Transverse colon (tissue), 4 donors: ENCODE measurements at places on chromosomes 3 and 15.

GRCh38 chr3:40973141-40973540, 226.2 kb upstream of the CTNNB1 start:
- no peak for DNase-seq
- no peak overlapping the region for H3K27ac ChIP-seq
- H3K27me3 ChIP-seq: no peaks in the 10 kb centered on the region
- H3K36me3 ChIP-seq: no peaks in the 10 kb centered on the region
- peaks cover 20% of the 10 kb centered on the region for H3K4me1 ChIP-seq

DNA sequence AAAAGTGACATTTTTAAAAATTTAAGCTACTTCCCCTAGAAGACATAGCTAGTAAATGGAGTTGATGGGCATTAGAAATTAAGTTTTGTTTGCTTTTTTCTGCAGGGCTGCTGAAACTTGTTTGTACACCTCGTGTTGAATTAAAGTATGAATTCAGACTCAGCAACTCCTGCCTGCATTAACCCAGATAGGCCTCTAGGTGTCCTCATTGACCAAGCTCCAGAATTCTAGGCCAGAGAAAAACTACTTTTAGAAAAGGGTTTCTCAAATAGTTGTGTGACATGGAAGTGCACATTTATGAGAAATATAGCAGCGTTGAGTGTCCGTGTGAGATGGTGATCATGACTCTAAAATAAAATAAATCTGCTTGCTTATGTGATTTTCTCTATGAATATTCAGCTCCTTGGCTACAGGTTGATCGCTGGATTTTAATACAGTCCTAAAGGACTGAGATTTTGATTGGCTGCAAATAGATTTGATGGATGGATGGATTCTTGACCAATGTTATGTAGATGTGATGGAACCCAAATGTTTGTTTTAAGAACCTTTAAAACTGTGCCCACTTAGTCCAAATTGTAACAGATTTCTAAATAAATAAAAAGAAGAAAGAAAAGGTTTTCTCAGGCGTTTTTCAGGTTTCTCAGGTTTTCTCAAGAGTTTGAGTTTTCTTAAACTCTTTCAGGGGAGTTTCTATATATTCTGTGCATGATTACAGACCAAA, 39.4 kb upstream of the LMOD3 start:
- H3K36me3 ChIP-seq: no peaks in the 10 kb centered on the region
- no peaks in the 10 kb centered on the region for H3K27me3 ChIP-seq
- no peaks in the 10 kb centered on the region for H3K4me1 ChIP-seq
- no peak overlapping the region for H3K27ac ChIP-seq

GRCh38 chr15:27855137-27855536, 244.0 kb downstream of the OCA2 start:
- H3K27me3 ChIP-seq: no peaks in the 10 kb centered on the region
- DNase-seq: no peak
- no peaks in the 10 kb centered on the region for H3K4me1 ChIP-seq
- no peak overlapping the region for H3K4me3 ChIP-seq
- H3K36me3 ChIP-seq: no peaks in the 10 kb centered on the region
- H3K27ac ChIP-seq: no peak overlapping the region

- H3K27me3 ChIP-seq: peaks cover 4% of the 10 kb centered on the region
- no peaks in the 10 kb centered on the region for H3K4me1 ChIP-seq
- H3K27ac ChIP-seq: no peak overlapping the region
- no peak overlapping the region for H3K4me3 ChIP-seq
- no peak for DNase-seq
Measured at GRCh38 chr15:69637818-69638217, 185.2 kb downstream of the RPLP1 start.

- DNase-seq: no peak
- no peaks in the 10 kb centered on the region for H3K27me3 ChIP-seq
- peaks cover 13% of the 10 kb centered on the region for H3K36me3 ChIP-seq
- no peak overlapping the region for H3K27ac ChIP-seq
- H3K4me1 ChIP-seq: no peaks in the 10 kb centered on the region
Measured at GRCh38 chr3:15579051-15579450, 22.3 kb downstream of the HACL1 start.

- no peak overlapping the region for H3K27ac ChIP-seq
- H3K4me3 ChIP-seq: no peak overlapping the region
- no peaks in the 10 kb centered on the region for H3K36me3 ChIP-seq
- DNase-seq: no peak
Measured at GRCh38 chr3:54905261-54905888, 22.5 kb downstream of the LRTM1 start.

GRCh38 chr3:188527389-188527788, 373.4 kb downstream of the LPP start:
- H3K4me1 ChIP-seq: no peaks in the 10 kb centered on the region
- H3K27me3 ChIP-seq: no peaks in the 10 kb centered on the region
- DNase-seq: no peak
- H3K4me3 ChIP-seq: no peak overlapping the region
- no peak overlapping the region for H3K27ac ChIP-seq

DNA sequence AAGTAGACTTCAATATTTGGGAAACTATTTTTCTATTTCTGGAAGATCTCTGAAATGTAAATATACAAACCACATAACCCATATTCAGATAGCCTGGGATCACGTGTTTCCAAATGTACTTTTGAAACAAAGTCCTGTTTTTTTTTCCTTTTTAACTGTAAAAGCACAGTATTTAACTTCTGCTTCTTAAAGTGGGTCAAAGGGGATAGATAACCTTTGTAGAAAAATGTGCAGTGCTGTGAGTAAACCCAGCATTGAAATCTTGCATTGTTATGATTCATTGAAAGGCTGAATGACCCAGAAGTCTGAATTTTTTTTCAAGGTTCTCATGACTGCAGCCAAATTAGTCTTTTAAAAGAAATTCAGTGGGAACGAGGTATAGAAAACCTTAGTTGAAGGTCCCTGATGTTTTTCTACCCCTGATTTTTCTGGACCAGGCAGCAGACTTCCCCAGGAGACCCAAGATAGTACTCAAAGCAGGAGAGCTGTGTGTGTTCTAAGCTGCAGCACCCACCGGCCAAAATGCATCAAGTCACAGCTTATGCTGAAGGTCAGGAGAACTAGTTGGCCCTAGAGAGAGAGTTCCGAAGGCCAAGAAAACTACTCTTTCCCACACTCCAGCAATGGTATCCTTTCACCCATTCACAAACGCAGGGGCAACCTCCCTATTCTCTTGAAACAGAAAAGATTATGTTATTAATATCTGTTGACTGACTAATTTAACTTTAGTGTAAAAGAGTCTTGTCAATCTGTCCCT, 43.6 kb upstream of the APH1B start:
- no peak for DNase-seq
- no peaks in the 10 kb centered on the region for H3K27me3 ChIP-seq
- no peaks in the 10 kb centered on the region for H3K36me3 ChIP-seq
- peak overlapping the region; percentile 70 for H3K27ac ChIP-seq

GRCh38 chr3:188687389-188687788, 484.4 kb upstream of the TPRG1 start:
- H3K27me3 ChIP-seq: no peaks in the 10 kb centered on the region
- peaks cover 10% of the 10 kb centered on the region for H3K4me1 ChIP-seq
- DNase-seq: no peak

GRCh38 chr3:23052208-23052607, 150.9 kb upstream of the UBE2E2 start:
- no peak overlapping the region for H3K4me3 ChIP-seq
- H3K27ac ChIP-seq: no peak overlapping the region
- DNase-seq: no peak
- H3K36me3 ChIP-seq: no peaks in the 10 kb centered on the region

GRCh38 chr3:153903430-153903829, 217.8 kb upstream of the ARHGEF26 start:
- no peaks in the 10 kb centered on the region for H3K36me3 ChIP-seq
- no peak overlapping the region for H3K4me3 ChIP-seq
- H3K27me3 ChIP-seq: no peaks in the 10 kb centered on the region
- no peaks in the 10 kb centered on the region for H3K4me1 ChIP-seq

GRCh38 chr3:122060040-122060698, 5.0 kb downstream of the CD86 start:
- no peaks in the 10 kb centered on the region for H3K36me3 ChIP-seq
- no peaks in the 10 kb centered on the region for H3K4me1 ChIP-seq
- no peaks in the 10 kb centered on the region for H3K27me3 ChIP-seq
